ENCODE measurements at places on chromosomes 16 and 17.

GRCh38 chr16:49328325-49328724 is 45.3 kb upstream of the C16orf78 start:
- DNase-seq = no peak

- DNase-seq = no peak
Observed at GRCh38 chr17:36024106-36024869, 6.5 kb upstream of the CCL23 start.

DNA sequence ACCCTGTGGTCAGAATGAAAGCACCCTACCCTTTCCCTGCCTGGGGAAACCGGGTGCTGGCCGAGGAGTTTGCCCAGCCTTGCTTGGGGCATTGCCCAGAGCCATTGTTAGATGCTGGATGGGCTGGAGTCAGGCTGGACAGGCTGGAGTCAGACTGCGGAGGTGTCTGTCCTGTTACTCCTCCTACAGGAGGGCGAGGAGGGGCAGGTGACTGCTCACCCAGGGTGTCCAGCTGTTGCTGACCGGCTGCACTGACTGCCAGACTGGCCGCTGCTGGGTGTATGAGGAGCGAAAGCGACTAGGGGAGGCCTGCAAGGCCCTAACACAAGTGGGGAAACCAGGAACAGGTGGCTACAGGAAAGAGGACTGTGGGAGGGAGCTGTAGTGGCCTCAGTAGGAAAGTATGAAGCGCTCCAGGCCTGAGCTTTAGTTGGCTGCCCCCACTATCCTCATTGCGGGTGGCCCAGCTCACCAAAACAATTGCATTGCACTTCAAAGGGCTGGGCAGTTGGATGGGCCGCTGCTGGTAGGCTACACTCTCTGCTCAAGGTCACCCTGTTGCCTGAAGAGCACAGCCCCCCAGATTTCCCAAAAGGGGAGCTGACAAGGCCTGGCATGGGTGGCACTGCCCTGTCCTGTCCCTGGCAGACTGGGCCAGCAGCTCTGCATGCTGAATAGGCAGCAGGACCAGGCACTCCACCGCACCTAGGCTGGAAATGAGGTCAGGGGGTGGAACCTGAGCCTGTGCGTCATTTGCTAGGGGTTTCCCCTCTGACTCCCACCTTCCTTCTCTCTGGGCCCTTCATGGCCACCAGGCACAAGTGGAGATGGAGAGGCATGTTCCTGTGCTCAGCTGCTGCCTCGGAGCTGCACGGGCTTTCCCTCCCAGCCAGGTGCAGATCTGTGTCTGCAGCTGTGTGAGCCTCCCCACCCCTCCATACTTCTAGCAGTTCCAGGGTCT is 18.4 kb downstream of the LDHD start:
- DNase-seq = no peak

- no peak for DNase-seq
Observed at GRCh38 chr17:76369379-76369778, 15.0 kb upstream of the SPHK1 start.

GRCh38 chr17:80751070-80751945 is 206.7 kb downstream of the RPTOR start:
- no peak for DNase-seq

GRCh38 chr16:68197250-68197649 is 38.7 kb downstream of the ESRP2 start:
- no peak for DNase-seq

- DNase-seq = no peak
Observed at GRCh38 chr17:66337268-66337667, 34.9 kb downstream of the PRKCA start.

DNA sequence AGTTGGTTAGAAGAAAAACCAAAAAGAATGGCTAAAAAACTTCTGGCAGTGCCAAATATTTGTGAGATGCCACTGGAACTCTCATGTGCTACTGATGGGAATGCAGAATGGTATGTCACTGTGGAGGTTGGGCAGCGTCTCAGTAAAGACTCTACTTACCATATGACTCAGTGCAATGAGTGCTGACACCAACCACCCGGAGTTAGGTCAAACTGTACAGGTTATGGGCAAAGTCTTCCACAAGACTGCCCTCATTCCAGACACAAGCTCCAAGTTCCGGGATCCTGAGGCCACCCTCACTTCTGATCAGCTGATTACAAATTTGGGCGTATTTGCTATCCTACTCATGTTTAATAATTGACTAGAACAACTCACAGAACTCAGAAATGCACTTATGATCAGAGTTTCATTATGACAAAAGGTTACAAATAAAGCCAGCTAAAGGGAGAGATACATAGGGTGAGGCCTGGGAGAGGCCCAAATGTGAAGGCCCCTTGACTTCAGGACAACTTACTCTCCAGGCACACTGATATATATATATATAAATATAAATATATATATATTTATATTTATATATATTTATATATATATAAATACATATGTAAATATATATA is 114.9 kb downstream of the TRIM37 start:
- DNase-seq = no peak

DNA sequence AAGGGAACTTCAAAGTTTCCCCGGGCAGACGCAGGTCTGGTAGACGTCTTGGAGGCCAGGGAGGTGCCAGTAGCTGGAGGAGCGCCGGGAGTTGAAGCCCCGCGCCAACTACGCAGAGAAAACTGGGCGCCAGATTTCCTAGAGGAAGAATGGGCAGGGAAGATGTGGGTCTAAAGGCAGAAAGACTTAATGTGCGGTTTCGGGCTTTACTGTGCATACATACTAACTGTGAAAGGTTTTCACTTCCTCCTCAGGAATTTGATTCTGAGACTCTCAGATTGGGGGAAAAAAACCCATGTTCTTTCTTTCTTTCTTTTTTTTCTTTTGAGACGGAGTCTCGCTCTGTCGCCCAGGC is 331 bp upstream of the ZNF287 start:
- DNase-seq = no peak

GRCh38 chr17:19004421-19005136 is at the start of gene FAM83G:
TSS of gene FAM83G (minus strand) at chr17:19004764. CDS start at chr17:19004041, 723 bp downstream.
- peak; percentile 60 for DNase-seq

GRCh38 chr16:49635591-49636581 is 220.0 kb downstream of the ZNF423 start:
- no peak for DNase-seq

DNA sequence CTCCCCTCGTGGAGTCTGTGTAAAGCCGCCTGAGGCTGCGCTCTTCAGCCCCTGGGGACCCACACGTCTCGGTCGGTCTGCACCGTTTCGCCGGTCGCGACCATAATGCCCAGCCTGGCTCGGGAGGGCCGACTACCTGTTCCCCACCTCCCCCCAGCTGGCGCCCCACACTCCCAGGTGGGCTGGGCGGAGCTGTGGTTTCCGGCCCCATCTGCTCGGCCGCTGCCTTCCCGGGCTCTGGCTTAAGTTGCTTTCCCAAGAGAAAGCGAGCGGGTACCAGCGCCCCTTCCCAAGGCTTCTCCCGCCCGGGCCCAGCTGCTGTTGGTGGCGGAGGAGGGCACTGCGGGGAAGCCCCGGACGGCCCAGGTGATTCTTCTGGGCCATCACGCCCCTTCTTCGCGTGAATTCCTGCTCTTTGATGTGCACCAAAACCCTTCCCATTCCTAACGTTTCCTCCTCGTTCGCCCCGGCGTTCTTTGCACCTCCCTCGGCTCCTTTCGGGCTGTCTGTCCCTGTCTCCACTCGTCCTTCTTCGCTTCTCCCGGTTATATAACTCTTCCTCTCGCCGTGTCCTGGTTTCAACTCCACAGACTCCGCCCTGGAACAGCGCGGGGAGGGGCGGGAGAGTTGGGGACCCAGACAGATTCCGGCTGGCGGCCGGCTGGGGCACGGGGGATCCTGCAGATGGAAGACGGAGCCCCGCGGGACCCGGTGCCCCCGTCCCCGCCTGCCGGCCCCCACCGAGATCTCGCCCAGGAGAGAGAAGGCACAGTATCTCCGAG is 2.0 kb downstream of the KDM6B start:
- DNase-seq = peak; percentile 98

GRCh38 chr16:50708373-50709060 is 15.1 kb downstream of the NOD2 start:
- no peak for DNase-seq

- no peak for DNase-seq
Observed at GRCh38 chr16:77444147-77444460, 9.3 kb upstream of the ADAMTS18 start.

GRCh38 chr16:11946433-11946832 is 4.6 kb upstream of the NPIPB2 start:
- no peak for DNase-seq

GRCh38 chr17:44360144-44360533 is 3.5 kb downstream of the FAM171A2 start:
- no peak for DNase-seq

GRCh38 chr16:27287887-27288286 is 19.3 kb upstream of the NSMCE1 start:
- no peak for DNase-seq

DNA sequence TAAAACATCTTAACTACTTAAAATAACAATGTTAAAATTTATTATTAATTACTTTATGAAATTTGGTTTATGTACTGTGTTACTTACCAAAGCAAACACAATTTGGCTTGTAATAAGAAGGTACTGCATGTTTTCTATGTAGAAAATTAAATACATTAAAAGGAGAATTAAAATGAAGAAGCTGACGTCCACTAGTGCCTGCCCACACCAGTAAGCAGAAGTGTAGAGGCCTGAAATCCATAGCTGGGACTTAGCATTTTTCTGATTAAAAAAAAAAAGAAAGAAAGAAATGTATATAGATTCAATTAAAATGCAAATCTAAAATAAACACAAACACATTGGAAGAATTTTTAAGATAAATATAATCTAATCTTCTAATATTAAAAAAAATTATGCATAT is 35.8 kb upstream of the ABCA9 start:
- no peak for DNase-seq

DNA sequence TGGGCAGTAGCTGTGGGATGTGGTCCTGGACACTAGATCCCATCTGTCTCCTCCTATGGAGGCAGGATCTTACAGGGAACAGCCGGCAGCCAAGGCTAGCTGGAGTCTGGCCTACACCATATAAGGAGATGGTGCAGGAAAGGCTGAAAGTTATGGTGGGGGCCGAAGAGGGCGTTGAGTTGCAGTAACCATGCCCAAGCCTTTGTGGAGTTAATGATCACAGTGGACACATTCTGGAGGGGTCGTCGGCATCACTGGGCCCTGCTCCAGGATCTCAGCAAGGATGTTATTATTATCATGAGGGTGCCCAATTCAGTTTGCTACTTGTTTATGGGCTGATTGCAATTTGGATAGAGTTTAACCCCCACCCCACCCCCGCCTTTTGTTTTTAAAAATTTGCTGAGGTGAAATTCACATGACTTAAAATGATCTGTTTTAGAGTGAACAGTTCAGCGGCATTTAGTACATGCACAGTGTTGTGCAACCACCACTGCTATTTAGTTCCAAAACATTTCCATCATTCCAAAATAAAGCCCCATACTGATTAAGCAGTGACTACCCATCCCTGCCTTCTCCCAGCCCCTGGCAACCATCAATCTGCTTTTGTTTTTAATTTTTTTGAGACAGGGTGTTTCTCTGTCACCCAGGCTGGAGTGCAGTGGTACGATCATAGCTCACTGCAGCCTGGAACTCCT is 184.3 kb upstream of the CACNG3 start:
- no peak for DNase-seq

- DNase-seq = no peak
Observed at GRCh38 chr17:9444687-9445086, 130.9 kb downstream of the STX8 start.

- no peak for DNase-seq
Observed at GRCh38 chr16:56701534-56701933, 19.3 kb downstream of the MT1X start.

- DNase-seq = no peak
Observed at GRCh38 chr17:50594892-50595291, 34.4 kb downstream of the CACNA1G start.

GRCh38 chr17:57368637-57369336 is 112.5 kb downstream of the MSI2 start:
- DNase-seq = no peak

- no peak for DNase-seq
Observed at GRCh38 chr17:37109106-37109505, 160.4 kb downstream of the AATF start.

- DNase-seq = no peak
Observed at GRCh38 chr17:47744168-47745036, 11.4 kb downstream of the TBX21 start.

- DNase-seq = no peak
Observed at GRCh38 chr17:75557852-75558665, 29.5 kb upstream of the MYO15B start.

DNA sequence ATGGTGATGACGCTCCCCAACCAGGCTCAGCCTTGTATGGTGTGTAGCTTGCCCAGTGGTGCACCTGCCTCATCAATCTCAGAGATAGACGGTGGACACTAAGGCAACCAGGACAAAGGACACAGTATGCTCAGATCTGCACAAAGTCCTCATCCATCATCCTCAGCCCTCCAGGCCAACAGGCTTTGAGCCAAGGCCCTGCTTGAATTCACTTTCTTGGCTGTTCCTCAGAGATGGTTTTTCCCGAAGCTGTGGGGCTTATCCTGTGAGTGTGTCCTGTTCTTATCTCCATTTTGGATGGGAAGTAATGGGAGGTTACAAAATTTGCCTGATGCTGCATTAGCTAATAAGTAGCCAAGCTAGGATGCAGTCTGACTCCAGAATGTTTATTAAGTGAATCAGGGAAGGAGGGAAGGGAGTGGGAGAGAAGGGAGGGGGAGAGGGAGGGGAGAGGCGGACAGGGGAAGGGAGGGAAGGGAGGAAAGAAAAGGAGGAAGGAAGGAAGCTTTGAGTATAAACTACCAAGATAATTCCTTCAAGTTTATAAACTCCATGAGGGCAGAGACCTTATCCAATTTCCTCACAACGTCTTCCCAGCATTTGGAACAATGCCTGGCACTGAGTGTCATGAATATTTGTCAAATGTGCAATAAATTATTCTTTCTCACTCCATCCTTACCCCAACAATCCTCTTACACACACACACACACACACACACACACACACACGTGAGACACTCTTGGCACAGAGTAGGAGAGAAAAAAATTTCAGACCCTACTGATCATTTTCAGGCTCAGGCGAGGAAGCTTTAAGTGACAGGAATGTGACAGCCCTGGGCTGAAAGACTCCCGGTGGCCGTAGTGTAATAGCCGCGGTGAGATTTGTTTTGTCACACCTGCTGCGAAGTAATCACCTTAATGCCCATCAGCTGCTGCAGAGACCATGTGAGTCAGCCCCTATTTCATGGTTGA is 84.3 kb downstream of the BMERB1 start:
- peak; percentile 29 for DNase-seq

DNA sequence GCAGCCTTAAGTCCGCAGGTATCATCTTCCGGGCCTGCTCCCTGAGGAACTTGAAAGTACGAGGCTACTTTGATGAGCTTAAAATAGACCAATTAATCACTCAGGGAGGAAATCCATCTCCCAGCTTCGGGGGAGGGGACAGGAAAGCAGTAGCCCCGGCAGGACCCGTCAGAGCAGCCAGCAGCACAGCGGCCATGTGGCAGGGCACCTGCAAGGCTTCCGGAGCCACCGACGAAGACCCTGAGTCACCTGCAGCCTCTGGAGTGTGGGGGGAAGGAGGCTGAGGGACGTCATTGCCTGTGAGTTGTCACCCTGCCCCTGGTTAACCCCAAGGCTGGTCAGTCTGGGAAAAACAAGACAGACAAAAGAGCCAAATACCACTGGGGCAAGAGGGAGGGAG is 4.4 kb upstream of the CYB561 start:
- peak; percentile 78 for DNase-seq

GRCh38 chr17:30534938-30535921 is 58.0 kb downstream of the GOSR1 start:
- no peak for DNase-seq

GRCh38 chr16:668519-669171 is 713 bp downstream of the RHOT2 start:
- DNase-seq = peak; percentile 59

Data from NCI-H82 (cell line).